Mucosa of descending colon (tissue), 3 donors: ENCODE measurements at places on chromosomes 3 and 15.

DNA sequence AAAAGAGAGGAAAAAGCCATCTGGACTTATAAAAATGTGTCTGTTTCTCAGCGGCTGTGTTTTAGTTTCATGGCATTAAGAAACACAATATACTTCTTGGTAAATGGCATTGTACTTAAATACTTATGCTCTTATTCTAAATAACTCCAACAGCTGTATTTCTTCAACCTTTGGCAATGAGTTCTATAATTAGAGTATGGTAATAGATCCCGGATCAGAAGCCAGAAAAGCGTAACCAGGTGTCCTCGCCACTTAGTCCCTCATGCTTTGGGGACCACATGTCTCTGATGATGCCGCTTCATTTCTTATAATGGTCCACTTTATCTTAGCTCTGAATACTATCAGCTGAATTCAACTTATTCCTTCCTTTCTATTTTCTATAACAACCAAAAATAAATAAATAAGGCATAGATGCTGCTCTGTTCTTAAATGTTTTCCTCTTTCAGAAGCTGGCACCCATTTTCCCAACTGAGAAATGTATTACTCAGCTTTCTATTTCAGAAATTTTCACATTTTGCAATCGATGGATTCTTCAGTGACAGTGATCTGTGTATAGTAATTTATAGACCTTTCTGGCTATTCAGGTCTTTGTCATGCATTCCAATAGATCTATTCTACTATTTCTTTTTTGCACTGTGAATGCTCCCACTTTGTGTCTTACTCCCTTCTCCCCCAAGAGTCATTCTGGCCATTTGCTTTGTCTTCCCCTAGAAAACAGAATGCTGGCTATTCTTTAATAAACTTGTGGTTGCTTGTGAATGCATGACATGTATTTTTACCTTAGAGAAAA lies 87.6 kb upstream of the KBTBD8 start:
- DNase-seq: no peak

GRCh38 chr3:196553551-196553950 lies 14.8 kb downstream of the WDR53 start:
- no peak for DNase-seq

GRCh38 chr3:99641982-99642381 lies 3.6 kb downstream of the COL8A1 start:
- DNase-seq: no peak

GRCh38 chr15:45197512-45197911 lies 9.7 kb upstream of the SHF start:
- DNase-seq: no peak

DNA sequence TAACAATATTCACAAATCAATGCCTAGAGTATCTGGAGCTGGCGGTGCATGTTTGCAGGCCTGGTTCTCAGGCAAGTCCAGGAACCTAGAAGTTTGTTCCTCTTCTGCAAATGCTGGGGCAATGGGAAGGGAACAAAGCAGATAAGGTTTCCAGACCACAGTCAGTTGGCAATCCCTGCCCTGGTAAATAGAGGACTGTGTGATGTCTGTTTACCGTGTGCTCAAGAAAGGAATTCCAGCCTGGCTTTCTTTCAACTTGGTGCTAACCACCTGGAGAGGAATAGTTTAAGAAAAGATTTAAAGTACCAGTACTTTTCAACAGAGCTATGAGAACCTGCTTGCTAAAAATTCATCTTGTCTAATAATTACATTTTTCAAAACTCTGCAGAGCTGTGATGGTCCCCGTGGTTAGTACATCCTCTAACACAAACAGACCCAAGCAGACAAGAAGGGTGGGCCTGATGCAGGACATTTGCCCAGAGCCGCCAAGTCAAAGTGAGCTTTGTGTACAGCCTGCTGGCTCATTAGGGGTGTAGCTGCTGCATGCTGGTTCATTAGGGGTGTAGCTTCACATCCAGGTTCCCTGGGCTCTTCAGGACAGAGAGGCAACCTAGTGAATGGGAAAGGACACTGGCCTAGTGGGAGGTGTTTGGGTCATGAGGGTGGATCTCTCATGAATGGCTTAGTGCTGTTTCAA lies 220.5 kb downstream of the SQOR start:
- DNase-seq: no peak

- DNase-seq: no peak
These were observed 40.5 kb upstream of the CDV3 start for GRCh38 chr3:133532951-133533350.

- no peak for DNase-seq
These were observed 103.8 kb upstream of the KLF13 start for GRCh38 chr15:31222773-31223341.
